ENCODE measurements at places on chromosomes 7 and 10.

- DNase-seq: no peak
Observed at GRCh38 chr10:13019280-13019679, 17.8 kb upstream of the CCDC3 start.

- DNase-seq: no peak
Observed at GRCh38 chr7:40621592-40621998, 486.8 kb downstream of the SUGCT start.

GRCh38 chr10:92222603-92223262 is 68.1 kb downstream of the CPEB3 start:
- no peak for DNase-seq

- peak; percentile 21 for DNase-seq
Observed at GRCh38 chr7:81709836-81710235, 60.0 kb downstream of the HGF start.

DNA sequence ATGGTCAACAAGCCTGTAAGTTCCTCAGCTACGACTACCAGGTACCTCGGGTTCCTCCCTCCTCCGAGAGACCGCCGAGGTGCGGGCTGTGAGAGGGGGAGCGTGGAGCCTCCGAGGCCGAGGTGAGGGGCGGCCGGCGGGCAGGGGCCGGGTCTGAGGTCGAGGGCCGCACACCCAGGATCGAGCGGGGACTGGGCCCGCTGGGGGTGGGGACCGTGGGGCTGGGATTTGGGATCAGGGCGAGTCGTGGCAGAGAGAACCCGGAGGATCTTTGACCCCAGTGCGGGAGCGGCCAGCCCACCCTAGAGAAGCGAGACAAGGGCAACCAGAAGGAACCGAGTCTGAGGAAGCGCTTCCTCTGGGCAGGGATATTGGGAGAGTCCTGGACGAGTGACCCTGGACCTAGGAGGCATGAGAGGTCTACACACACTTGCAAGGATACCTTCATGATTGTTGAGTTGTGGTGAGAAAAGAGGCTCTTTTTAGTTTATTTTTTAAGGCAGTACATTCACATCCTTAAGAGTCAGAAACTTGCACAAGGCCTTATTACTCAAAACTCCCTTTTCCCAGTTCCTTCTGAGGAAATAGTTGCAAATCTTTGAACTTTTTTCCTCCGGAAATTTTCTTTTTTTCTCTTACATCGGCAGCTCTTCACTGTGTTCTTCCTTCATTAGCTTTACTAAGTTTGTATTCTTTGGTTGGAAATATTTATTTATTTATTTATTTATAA is 395 bp downstream of the ZNF487 start:
- DNase-seq: no peak

DNA sequence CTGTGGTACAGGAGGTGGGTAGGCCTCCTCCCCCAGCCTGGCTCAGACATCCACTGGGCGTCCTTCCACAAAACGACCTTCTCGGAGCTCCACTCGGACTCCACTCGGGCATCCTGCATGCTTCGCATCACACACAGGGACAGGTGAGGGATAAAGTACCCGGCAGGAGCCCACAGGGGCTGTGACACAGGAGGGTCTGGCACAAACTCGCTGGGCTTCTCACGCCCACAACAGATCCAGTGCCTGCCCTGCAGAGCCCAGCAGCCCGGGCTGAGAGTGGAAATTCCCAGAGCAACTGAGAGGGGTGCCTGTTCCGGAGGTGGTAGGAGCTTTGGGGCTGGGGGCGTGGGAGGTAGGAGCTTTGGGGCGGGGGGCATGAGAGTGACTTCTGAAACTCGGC is 108.4 kb downstream of the MKI67 start:
- no peak for DNase-seq

- DNase-seq: peak; percentile 82
Observed at GRCh38 chr7:118352867-118353453, 128.5 kb downstream of the ANKRD7 start.

GRCh38 chr10:78761311-78761781 is 307.4 kb upstream of the ZMIZ1 start:
- no peak for DNase-seq

DNA sequence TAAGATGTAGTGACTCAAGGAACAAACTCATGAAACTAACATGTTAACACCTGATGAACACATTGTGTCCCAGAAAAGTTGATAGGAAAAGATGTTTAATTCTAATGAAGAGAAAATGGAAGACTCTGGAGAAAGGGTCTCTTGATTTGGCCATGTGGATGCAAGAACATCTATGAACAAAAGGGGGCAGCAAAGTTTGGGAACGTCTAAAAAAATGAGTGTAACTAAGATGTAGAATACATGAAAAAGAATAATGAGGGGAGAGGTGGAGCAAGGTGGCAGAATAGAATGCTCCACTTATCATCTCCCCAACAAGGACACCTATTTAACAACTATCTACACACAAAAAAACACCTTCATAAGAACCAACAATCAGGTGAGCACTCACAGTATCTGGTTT is 805.1 kb downstream of the TNS3 start:
- DNase-seq: peak; percentile 6

GRCh38 chr10:114259824-114260223 is 20.8 kb downstream of the VWA2 start:
- no peak for DNase-seq

DNA sequence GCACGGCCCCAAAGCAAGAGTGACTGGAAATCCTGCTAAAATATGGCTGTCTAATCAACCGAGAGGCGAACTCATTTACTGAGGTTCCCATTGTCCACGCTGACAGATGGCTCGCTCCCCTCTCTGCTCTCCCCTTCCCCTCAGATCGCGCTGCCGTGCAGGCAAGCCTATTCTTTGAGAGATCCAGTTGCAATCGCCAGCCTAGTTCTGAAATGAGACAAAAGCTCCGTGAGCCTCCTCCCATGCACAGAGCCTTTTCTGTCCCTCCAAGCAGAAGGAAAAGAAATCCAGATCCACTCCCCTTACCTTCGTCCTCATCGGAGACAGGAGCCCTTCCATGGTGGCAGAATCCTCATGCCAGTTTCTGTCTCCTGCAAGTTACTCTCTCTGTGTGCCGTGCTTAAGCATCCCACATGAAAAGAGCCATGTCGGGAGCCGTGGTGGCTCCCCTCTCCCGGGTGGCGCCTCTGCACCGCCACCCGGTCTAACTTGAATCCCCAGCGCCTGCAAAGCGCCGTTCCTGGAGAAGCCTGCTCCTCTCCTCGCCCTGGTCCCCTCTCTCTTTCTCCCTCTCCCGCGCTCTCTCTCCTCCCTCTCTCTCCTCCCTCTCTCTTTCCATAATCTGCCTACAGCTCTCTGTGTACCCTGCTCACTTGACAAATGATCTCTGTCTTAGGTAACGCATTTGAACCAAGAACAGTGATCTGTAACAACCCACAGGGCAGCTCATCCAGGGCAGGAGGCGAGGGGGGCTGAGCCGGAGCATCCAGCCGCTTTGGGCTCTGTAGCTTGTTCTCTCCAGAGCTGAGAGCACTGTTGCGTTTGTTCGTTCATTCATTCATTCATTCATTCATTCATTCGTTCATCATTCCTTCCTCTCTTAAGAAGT is 156.8 kb downstream of the FRMD4A start:
- peak; percentile 82 for DNase-seq

GRCh38 chr7:103936558-103936957 is 52.9 kb downstream of the RELN start:
- DNase-seq: no peak

- no peak for DNase-seq
Observed at GRCh38 chr7:101746314-101746713, 71.1 kb upstream of the CUX1 start.

GRCh38 chr7:149846436-149847046 is 8.4 kb downstream of the ZNF862 start:
- no peak for DNase-seq

- no peak for DNase-seq
Observed at GRCh38 chr10:112713411-112713810, 236.6 kb upstream of the TCF7L2 start.

GRCh38 chr10:33084453-33084852 is 126.4 kb upstream of the ITGB1 start:
- no peak for DNase-seq

DNA sequence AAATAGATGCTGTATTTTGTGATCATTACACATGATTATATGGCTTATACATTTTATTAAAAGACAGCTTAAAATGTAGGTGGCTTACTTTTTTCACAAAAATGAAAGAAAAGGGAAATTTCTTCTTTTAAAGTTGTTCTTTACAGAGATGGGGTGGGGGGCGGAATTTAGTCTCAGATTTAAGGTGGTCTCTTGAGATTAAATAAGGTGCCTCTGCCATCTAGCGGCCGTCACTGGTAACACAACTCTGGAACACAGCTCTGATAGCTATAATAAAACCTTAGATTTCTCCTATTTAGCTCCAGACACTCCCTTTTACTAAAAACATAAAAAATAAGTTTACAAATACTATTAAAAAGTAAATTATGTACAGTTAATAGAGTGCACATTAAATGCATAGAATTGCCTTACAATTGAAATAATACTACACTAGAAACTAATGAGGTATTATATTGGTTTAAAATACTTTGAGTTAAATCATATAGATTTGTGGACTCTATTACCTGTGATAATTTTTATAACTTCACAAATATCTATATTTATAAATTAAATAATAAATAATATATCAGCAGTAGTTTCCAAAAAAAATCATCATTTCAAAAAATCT is 210.9 kb downstream of the DGKB start:
- DNase-seq: peak; percentile 56

GRCh38 chr10:32366588-32366987 is 19.6 kb upstream of the EPC1 start:
- DNase-seq: no peak

DNA sequence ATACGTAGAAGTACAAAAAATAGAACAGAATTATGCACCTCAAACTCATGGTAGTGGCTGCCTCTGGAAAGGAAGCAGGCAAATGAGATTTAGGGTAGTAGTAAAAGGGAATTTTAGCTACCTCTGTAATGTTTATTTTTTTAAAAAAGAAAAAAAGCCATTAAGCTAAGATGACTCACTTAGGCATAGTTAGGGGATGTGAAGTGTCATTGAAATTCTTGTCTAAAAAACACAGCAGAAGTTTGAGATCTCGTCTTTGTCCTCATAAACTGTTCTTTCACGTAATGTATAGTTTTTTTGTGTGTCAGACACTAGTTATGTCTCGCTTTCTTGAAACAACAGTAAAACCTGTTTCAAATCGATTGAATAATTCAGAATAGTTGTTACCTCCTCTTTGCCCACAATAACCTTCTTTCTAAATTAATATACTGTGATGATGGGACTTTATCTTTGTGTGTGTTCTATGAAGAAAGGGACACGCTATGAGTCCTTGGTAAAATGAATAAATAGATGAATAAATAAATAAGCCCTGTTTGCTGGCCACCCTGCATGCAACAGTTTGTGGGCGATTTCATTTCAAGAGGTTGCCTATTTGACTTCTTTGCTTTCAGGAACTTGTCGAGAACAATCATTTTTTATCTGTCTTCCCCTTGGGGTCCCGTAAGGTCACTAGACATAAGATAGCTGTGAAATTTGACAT is 14.5 kb upstream of the FBXW4 start:
- DNase-seq: no peak

GRCh38 chr10:124676416-124677062 is 67.6 kb downstream of the FAM53B start:
- no peak for DNase-seq

- no peak for DNase-seq
Observed at GRCh38 chr7:3733541-3734140, 432.6 kb downstream of the SDK1 start.

DNA sequence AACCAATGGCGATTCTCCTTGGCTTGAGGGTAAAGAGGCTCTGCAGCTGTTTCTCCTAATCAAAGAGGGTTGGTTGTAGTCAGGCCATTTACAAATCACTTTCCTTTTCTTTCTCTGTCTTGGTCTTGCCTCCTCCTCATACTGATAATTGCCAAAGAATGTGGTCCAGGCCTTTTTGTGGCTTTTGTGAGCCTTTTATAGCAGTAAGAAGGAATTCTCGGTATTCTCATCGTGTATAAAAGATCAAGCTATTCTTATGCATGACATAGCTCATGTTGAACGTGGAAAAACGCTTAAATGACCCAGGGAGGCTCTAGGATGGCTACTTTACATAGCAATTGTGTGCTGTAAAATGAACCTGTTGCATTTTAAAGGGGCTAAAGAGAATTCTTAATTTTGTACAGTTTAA is 62.6 kb downstream of the RBM20 start:
- no peak for DNase-seq

DNA sequence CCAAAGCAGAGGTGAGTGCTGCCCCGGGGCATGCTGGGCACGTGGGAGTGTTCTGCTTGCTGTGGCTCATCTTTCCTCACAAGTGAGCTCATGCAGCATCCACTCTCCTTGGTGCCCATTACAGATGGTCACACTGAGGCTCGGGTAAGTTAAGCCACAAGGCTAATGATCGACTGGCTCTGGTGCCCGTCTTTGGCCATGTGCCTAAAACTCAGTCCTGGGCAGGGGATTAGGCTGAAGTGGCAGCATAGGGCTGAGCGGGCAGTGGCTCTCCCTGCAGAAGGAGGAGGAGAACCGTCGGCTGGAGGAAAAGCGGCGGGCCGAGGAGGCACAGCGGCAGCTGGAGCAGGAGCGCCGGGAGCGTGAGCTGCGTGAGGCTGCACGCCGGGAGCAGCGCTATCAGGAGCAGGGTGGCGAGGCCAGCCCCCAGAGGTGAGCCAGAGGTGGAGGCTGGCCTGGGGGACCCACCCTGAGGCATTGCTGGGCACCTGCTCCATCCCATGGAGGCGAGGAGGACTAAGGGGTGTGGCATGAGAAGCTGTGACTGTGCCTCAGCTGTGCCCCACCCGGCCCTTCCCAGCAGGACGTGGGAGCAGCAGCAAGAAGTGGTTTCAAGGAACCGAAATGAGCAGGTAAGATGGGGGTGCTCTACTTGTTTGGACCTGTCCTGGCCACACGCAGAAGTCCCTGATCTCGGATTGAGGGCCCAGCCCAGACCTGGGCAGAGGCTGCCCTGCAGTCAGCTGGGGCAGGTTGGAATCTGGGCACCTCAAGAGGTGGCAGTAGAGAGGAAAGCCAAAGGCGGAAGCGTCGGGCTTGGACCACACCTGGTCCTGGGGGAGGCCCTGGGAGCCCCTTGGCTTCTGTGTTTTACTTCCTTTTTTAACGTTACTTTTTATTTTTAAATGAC is 7.3 kb downstream of the PGAM2 start:
- DNase-seq: no peak

DNA sequence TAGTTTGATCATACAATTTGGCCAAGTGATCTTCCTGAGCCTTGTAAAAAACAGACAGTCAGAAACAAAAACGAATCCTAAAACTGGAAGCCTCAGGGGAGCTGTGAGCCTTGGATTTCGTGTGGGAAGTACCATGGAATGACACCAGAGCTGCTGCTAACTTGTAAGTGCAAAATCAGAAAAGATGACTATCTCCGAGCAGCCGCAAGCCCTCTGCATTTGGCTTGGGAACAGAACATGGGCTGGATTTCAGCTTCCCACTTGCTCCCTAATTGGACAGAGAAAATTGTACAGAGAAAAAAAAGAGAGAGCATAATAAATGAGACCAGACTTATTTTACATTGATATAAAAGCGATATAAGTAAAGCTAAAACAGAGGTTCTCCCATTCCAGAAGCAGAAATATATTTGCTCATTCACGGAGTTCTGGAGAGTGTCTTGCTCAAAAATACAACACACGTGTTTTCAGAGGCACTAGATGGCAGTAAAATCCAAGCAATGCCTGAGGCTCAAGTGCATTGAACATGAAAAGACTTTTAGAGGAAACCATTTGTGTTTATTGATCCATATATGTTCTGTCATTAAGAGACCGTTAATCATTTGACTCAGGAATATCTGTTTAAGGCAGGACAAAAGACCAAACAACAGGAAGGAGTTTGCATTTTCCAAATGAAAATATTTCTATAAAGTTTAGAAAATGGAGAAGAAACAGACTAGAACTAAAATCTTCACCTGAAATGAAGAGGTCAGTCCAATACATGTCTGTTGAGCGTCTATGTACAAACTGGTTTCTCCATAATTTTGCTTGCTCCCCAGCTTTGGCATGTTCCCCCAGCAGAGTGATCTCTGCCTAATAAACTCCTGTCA is 78.3 kb upstream of the SLC26A5 start:
- DNase-seq: peak; percentile 54
